ENCODE measurements at places on chromosomes 16 and 17.

GRCh38 chr17:15893658-15894024, 51.3 kb upstream of the ADORA2B start:
- no peak for DNase-seq

- DNase-seq = no peak
Measured at GRCh38 chr16:5058476-5058875, 7.3 kb downstream of the C16orf89 start.

DNA sequence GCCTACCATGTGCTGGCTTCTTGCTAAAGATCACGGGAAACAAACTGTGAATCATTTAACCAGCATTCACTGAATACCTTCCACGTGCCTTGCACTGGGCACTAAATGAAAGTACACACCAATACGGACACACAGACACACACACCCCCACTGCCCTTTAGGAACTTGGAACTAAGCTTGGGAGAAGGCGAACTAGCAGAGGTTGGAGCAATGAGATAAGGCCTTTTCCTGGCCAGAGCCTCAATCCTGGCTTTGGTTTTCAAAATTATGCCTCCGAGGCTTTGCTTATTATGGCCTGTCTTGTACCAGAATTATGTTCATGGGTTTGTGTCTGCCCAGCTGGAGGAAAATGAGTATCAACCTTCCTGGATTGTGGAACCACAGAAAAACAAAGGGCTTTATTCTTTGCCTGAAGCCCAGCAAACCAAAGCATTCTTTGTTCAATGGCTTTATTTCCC, 32.3 kb downstream of the CPPED1 start:
- no peak for DNase-seq

GRCh38 chr16:73051961-73052360, 4.0 kb upstream of the ZFHX3 start:
- no peak for DNase-seq

DNA sequence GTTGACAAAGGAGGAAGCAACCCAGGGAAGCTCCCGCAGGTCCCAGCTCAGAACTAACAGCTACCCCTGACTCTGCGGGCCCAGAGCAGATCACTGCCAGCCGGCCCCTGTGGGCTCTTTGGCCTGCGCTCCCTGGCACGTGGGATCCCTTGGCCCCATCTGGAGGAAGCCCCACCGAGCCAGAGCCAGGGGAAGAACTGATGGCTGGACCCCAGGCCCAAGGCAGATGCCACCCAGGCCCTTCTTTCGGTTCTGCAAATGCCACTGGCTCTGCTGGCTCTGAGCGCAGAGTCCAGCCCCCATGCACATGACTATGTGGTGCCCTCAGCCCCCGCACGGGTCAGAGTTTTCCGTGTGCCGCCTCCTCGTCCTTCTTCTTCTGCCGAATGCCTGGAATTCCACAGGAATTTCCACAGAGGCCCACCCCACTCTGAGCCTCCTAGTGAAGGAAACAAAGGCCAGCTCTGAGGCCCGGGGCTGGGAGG, 35.8 kb upstream of the SNN start:
- DNase-seq = no peak

GRCh38 chr16:4556112-4556511, at the start of gene C16orf96:
Gene C16orf96 (plus strand): TSS chr16:4556340. CDS start chr16:4556490, 150 bp downstream.
- DNase-seq = no peak

DNA sequence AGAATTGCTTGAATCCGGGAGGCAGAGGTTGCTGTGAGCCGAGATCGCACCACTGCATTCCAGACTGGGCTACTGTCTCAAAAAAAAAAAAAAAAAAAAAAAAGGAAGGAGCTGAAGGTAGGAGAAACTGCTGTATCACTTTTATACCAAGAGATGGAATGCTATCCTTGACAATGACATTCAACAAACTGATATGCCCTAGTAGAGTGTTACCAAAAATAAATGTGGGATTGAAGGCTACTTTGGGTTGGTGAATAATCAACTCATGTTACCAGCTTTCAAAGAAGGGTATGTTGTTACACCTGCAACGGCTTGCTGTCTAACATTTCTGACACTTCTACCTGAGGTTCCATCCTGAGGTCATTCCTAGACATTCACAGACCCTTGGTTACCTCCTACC, 84.9 kb downstream of the TEX14 start:
- no peak for DNase-seq

DNA sequence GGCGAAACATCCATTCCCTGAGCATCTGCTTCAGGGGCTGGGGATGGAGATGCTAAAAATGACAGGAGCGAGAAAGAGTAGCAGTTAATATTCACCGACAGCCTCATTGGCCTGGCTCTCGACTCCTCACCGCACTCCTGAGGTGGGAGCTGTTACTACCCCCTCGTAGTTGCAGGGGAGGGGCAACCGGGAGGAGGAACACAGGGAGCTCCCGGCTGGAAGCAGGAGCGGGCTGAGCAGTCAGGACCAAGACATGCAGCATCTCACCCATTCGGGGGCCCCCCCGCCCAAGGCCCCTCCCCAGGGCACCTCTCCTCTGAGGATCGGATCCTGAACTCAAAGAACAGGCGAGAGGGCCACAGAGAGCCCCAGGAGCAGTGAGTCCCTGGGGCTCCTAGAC, 4.5 kb upstream of the ACSF3 start:
- no peak for DNase-seq

GRCh38 chr17:49404361-49404760, 10.3 kb downstream of the PHB1 start:
- DNase-seq = peak; percentile 41

DNA sequence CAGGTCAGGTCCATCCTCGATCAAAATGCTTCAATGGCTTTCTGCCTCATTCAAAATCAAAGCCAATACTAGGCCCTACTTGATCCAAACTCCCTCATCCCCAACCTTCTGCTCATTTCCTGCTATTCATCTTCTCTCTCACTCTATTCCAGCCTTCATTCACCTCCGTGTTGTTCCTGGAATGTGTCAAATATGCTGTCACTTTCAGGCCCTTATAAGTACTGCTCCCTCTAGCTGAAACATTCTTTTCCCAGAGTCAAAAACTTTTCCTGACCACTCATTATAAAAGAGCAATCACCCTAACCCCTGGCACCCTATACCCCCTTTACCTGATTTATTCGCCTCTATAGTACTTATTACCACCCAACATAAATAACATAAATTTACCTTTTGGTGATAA, 303.7 kb upstream of the PMFBP1 start:
- DNase-seq = no peak

DNA sequence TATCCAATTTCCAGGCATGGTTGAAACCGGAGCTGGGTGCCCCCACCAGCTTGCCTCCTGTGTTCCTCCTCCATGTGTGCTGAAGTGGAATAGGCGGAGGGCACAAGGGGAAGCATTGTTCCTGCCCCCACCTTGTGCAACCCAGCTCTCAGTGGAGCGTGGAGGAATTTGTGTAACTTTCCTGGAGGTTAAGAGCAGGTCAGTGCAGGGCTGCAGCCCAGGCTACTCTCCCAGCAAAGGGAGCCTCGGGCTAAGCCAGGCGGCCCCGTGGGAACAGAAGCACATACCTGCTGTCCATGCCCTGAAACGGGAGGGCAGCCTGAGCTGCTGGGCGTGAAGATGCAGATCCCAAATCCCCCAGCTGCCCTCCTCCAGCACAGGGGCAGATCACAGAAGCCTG, 158.8 kb upstream of the LHX1 start:
- DNase-seq = no peak

- no peak for DNase-seq
Measured at GRCh38 chr17:40499551-40500189, 1.8 kb downstream of the TNS4 start.

- DNase-seq = peak; percentile 35
Measured at GRCh38 chr16:57092786-57093411, 516 bp downstream of the CPNE2 start.

- no peak for DNase-seq
Measured at GRCh38 chr16:70730031-70730430, 44.2 kb upstream of the MTSS2 start.

GRCh38 chr16:66701026-66701425, 4.5 kb upstream of the CMTM4 start:
- DNase-seq = no peak

DNA sequence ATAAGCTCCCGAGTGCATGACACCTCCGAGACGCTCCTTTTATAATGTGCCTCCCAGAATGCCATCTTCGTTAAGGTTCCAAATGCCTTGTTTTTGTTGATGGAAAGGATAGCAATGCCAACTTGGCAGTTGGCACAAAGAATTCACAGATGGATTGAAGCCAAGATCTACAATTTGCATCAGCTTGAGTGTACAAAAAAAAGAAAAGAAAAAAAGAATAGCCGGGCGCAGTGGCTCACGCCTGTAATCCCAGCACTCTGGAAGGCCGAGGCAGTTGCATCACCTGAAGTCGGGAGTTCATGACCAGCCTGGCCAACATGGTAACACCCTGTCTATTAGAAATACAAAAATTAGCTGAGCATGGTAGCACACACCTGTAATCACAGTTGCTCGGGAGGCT, 7.6 kb downstream of the TBC1D16 start:
- no peak for DNase-seq

Measured in T-cell (primary cell).